A549 treated with AZD2906 at 1 μM for 4 hours (cell line): ENCODE measurements at places on chromosomes 12 and 14. TPM values are rescaled to one million over a fixed set of nuclear protein-coding genes. Genes with fewer than 3 reads are reported as not detected.

The MYO1H gene
- not detected in 5 replicates for total RNA-seq

The USP44 gene
- 0.08 to 0.17 TPM (median 0.13 TPM) in 5 replicates for total RNA-seq

The ZNF84 gene
- total RNA-seq = 10.3 to 14.1 TPM (median 11.7 TPM) in 5 replicates

The CDH24 gene
- total RNA-seq = 2.5 to 4.6 TPM (median 4.4 TPM) in 5 replicates

The LRP1-AS gene
- not detected in 5 replicates for total RNA-seq

The LALBA gene
- not detected in 5 replicates for total RNA-seq

The BICDL1 gene
- total RNA-seq = 2.9 to 4.6 TPM (median 4.0 TPM) in 5 replicates

The TAS2R43 gene
- total RNA-seq = not detected in 5 replicates

The OTX2 gene
- not detected in 5 replicates for total RNA-seq

The IL26 gene
- not detected in 5 replicates for total RNA-seq

The PTCSC3 gene
- not detected in 5 replicates for total RNA-seq

The INSM2 gene
- 0.05 to 0.11 TPM (median 0.07 TPM) in 5 replicates for total RNA-seq

The PLXNC1 gene
- total RNA-seq = 0.06 to 0.15 TPM (median 0.10 TPM) in 5 replicates

The NEUROD4 gene
- total RNA-seq = not detected in 5 replicates

The ISCA2 gene
- total RNA-seq = 32.2 to 45.1 TPM (median 40.5 TPM) in 5 replicates

The LTBR gene
- 210 to 256 TPM (median 253 TPM) in 5 replicates for total RNA-seq

The SERPINA10 gene
- not detected in 5 replicates for total RNA-seq

The WASHC4 gene
- 21.3 to 28.2 TPM (median 23.3 TPM) in 5 replicates for total RNA-seq

The GALNT16 gene
- total RNA-seq = 2.6 to 3.1 TPM (median 2.7 TPM) in 5 replicates

The FAM161B gene
- total RNA-seq = 1.4 to 1.9 TPM (median 1.7 TPM) in 5 replicates

The PIP4K2C gene
- 39.3 to 45.9 TPM (median 40.5 TPM) in 5 replicates for total RNA-seq

The NYNRIN gene
- 0.31 to 0.44 TPM (median 0.41 TPM) in 5 replicates for total RNA-seq

The FLVCR2 gene
- 14.0 to 16.0 TPM (median 14.8 TPM) in 5 replicates for total RNA-seq

The FOXM1 gene
- 86.1 to 93.2 TPM (median 90.9 TPM) in 5 replicates for total RNA-seq

The RFC5 gene
- total RNA-seq = 35.1 to 43.1 TPM (median 37.3 TPM) in 5 replicates

The SLCO1A2 gene
- total RNA-seq = 0.17 TPM in 1 of 5 replicates, not detected in the others

The CCDC60 gene
- total RNA-seq = not detected in 5 replicates

The SLC6A13 gene
- 0.22 to 0.36 TPM (median 0.26 TPM) in 5 replicates for total RNA-seq

The RNASE1 gene
- total RNA-seq = 0.10 to 0.36 TPM (median 0.18 TPM) in 4 of 5 replicates, not detected in the other

The CLEC6A gene
- total RNA-seq = not detected in 5 replicates

The TSHR gene
- not detected in 5 replicates for total RNA-seq

The MYF5 gene
- not detected in 5 replicates for total RNA-seq

The CMKLR1 gene
- total RNA-seq = 0.02 to 0.06 TPM (median 0.02 TPM) in 3 of 5 replicates, not detected in the others

The CD163 gene
- 0.03 to 0.06 TPM (median 0.06 TPM) in 3 of 5 replicates, not detected in the others for total RNA-seq

The PRPH gene
- 0.82 to 2.1 TPM (median 1.9 TPM) in 5 replicates for total RNA-seq

The ACSM4 gene
- not detected in 5 replicates for total RNA-seq

The SLC5A8 gene
- total RNA-seq = not detected in 5 replicates

The OR6C2 gene
- not detected in 5 replicates for total RNA-seq

The NINJ2 gene
- 0.41 to 0.74 TPM (median 0.61 TPM) in 5 replicates for total RNA-seq

The ITGB7 gene
- total RNA-seq = 0.22 to 0.46 TPM (median 0.36 TPM) in 5 replicates

The ISM2 gene
- total RNA-seq = 0.29 to 0.44 TPM (median 0.43 TPM) in 5 replicates

The A2M gene
- total RNA-seq = 0.14 to 0.24 TPM (median 0.14 TPM) in 4 of 5 replicates, not detected in the other

The CYP27B1 gene
- 1.4 to 2.4 TPM (median 2.0 TPM) in 5 replicates for total RNA-seq

The PPFIA2 gene
- not detected in 5 replicates for total RNA-seq

The ARF3 gene
- 114 to 159 TPM (median 151 TPM) in 5 replicates for total RNA-seq

The TSPAN8 gene
- 0.08 to 0.22 TPM (median 0.17 TPM) in 4 of 5 replicates, not detected in the other for total RNA-seq

The CIDEB gene
- 0.12 to 0.26 TPM (median 0.23 TPM) in 5 replicates for total RNA-seq

The ADAMTS20 gene
- not detected in 5 replicates for total RNA-seq

The KCNK13 gene
- 0.07 to 0.18 TPM (median 0.14 TPM) in 5 replicates for total RNA-seq
